ENCODE measurements at places on chromosomes 7 and 10.

DNA sequence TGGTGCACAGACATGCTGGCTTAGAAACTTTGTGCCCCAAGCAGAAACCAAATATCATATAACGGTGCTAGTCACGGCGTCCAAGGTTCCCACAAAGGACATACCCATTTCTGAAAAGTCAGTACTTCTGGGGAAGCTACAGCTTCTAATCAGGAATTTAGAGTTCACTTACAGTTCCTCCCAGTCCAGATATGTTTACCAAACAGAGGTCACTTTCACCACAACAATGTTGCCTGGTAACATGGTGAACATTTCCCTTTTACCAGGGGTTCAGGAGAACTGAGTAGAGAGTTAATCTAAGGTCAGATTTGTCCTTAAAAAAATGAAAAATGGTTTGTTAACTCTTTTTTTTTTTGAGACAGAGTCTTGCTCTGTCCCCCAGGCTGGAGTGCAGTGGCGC is 265.9 kb upstream of the MKLN1 start:
- DNase-seq: no peak

GRCh38 chr7:55439627-55440026 is 74.5 kb downstream of the LANCL2 start:
- DNase-seq: no peak

GRCh38 chr7:129110258-129110981 is 34.1 kb upstream of the TSPAN33 start:
- no peak for DNase-seq

- no peak for DNase-seq
Measured at GRCh38 chr10:70621503-70622078, 19.1 kb upstream of the PRF1 start.

- DNase-seq: peak; percentile 45
Measured at GRCh38 chr10:3774814-3775695, 10.0 kb downstream of the KLF6 start.

DNA sequence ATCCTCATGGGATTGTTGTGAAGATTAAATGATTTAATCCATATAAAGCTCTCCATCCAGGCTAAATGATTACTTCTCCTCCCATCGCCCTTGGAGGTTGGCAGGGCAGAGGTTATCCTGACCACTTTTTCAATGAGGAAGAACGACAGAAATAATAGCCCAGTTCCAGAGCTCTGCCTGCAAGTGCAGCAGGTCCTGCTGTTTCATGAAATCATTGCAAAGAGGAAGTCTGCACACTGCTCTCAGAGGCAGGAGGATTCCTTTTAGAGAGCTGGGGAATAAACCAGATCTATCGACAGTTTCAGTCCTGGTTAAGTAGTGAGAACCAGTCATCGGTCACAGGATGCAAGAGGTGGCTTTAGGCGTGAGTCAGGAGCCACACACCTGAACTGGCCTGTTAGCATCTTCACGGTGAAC is 25.0 kb upstream of the CDH23 start:
- DNase-seq: no peak

- no peak for DNase-seq
Measured at GRCh38 chr10:122555442-122555841, 5.1 kb upstream of the DMBT1 start.

DNA sequence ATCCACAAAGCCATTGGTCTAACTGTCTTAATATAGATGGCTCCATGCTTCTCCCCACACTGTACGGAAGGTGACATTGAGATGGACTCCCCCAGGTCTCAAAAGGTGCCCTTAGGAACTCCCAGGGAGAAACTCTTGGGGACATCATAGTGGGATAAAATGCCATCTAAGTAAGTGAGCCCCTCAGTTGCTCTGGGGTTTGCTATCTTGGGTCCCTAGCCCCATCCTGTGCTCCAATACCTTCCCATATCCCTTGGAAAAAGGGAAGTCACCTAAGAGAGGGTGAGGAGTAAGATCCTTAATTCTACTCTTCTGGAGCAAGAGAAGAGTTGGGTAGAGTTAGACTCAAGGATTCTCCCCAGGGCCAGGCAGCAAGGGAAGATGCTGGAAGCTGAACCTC is 7.9 kb downstream of the PRRT4 start:
- no peak for DNase-seq

- DNase-seq: no peak
Measured at GRCh38 chr10:132705173-132705572, 80.8 kb downstream of the NKX6-2 start.

DNA sequence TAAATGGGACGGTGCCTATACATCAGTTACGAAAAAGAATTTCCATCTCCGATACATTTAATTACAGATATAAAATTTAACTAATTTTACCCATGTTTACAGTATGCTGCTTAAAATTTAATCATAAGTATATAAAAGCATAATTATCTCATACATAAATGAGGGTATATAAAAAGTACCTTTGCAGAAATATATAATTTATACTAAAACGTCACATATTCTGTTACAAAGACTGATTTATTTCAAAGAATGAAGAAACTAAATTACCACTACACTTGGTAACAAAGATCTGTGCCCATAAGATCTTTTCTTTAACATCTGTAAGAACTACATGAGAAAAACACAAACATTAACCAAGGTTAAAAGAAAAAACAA is 2.8 kb downstream of the DOCK4 start:
- no peak for DNase-seq

GRCh38 chr7:147296986-147297385 is 1180.4 kb downstream of the CNTNAP2 start:
- DNase-seq: no peak

DNA sequence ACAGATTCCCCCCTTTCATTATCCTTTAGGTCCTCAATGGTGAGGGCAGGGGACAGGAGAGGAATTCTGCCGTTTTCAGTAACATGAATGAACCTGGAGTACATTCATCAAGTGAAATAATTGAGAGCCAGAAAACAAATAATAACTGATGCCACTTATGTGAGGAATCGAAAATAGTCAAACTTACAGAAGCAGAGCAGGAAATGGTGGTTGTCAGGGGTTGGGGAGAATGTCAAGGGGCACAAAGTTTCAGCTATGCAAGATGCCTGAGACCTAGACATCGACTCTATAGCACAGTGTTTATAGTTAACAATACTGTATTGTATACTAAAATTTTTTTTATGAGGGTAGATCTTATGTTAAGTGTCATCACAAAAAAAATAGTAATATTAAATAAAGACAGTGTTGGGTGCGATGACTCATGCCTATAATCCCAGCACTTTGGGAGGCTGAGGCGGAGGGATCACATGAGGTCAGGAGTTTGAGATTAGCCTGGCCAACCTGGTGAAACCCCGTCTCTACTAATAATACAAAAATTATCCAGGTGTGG is 1219.8 kb downstream of the GATA3 start:
- no peak for DNase-seq

GRCh38 chr7:1944619-1945210 is 274.6 kb downstream of the ELFN1 start:
- no peak for DNase-seq

GRCh38 chr10:47412869-47413268 is 28.8 kb upstream of the ZNF488 start:
- no peak for DNase-seq

GRCh38 chr7:28137463-28137862 is 43.1 kb downstream of the JAZF1 start:
- no peak for DNase-seq

DNA sequence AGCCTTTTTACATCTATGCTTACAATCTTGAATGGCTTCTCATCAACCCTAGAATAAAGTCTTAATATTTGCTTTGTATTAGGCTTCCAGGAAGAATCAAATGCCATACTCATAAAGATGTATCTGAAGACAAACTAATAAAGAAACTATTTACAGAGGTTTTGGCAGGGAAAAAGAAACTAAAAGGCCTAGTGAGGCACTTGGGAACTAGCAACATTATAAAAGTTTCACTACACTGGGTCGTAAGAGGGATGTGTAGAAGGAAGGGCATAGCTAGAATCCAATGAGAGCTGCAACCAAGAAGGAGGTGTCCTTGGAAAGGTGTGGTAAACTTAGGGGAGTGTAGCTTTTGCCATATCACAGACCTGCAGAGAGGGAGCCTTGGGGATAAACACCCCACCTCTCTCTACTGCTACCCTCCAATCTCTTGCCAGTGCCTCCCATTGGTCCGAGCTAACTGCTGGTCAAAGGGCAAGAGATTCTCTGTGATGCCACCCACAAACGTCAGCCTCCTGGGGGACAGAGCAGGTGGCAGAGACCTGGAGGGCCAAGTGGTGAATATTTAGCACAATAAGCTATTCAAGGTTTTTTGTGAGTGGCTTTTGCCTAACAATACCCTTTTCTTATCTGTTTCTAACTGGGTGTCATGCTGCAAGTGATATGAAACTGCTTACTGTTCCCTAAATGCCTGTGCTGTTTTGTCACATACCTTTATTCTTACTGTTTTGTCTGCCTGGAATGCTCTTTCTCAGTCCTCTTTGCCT is 60.7 kb downstream of the CPED1 start:
- DNase-seq: no peak

- no peak for DNase-seq
Measured at GRCh38 chr7:69177461-69177861, 420.8 kb upstream of the AUTS2 start.

DNA sequence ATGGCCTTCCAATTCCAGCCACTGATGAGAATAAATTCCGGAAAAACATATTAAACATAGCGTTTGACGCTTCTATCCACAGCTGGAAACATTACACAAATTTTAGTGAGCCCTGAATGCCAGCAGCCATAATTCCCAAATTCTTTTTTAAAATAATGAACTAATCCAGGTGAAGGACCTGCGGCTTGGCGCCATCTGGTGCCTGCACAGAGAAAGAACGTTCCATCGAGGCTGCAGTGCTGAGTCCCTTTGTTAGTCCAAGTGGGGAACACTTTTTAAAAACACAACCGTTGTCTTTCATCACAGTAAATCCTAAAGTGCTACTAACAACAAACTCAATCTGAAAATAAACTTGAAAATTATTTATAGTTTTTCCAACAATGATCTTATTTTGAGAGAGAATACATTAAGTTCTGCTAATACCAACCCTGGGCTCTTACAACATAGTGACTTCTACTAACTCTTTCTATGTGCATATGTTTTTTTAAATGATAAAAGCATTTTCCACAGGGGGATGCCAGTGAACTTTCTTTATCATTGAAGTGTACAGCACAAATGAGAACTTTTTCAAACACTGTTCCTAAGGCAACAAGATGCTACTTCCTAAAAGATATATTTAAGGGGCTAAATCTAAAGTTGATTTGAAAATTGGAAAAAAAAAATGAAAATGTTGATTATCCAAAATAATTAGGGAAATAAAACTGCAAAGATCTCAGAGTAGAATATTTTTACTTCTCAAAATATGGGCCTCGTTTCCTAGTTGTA is 166.9 kb upstream of the RNF32 start:
- DNase-seq: no peak

DNA sequence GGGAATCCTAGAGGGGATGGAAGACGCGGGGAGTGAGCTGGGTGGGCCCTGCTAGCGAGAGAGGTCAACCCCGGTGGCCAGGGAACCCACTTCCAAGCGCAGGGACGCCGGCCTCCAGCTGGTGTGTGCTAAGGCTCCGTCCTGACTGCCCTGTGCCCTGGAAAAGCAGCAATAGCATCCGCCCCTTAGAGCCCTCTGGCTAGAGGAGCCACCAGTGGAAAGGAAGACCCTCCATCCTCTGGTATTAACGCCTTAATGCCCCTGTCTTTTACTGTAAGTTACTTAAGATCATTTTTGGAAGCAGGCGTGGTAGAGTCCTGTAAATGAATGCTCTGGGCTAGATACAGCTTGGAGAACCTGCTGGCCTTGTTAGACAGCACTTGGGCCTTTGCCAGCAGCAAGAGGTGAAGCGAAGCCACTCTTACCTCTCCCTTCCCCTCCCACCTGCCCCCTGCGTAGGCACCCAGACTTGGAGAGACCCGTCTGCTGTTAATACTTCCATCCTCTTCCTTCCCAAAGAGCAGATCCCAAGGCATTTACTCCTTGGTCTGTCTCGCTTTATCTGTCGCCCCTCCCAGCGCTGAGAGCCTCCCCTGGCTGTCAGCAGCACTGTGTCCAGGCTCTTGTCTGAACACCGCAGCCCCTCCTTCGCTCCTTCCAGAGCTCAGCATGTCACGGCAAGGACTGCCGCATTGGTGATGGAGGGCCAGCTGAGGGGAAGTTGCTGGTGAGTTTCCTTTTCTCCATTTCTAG is 4.6 kb downstream of the REPIN1 start:
- no peak for DNase-seq

- no peak for DNase-seq
Measured at GRCh38 chr10:59976909-59977308, 70.6 kb upstream of the CCDC6 start.

GRCh38 chr7:101985903-101986734 is 168.7 kb downstream of the CUX1 start:
- no peak for DNase-seq

DNA sequence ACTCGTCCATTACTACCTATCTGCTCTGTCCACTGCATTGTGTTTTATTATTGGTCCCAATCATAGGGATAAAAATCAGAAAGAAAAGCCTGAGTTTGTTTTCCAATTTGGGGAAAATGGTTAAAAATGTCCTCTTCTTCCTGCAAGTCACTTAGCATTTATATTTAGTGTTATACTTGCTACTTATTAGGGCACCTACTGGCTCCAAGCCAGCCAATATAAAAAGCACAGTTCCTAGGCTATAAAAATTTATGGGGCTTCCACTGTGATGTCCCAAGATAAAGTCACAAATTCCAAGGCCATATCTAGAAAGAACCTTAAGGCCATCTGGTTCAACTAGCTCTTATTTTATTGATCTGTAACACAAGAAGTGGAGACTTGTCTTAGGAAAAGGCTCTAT is 3.2 kb downstream of the SLC35B4 start:
- DNase-seq: no peak

DNA sequence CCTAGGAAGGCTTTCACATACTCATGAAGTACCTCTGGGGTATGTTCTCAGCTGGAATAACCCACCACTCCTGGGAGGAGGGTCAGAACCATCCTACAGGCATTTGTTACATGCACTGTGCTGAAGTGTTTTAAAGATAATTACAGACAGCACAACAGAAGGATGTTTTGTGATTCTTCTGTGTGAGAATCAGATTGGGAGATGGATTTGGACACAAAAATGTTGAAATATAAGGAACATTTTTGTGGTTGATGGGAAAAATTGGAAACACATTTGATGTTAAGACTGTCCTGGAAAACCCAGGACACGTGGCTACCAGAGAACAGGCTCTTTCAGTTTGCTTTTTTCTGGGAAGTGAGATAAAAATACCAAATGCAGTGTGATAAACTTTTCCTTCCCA is 61.4 kb downstream of the BICC1 start:
- no peak for DNase-seq

DNA sequence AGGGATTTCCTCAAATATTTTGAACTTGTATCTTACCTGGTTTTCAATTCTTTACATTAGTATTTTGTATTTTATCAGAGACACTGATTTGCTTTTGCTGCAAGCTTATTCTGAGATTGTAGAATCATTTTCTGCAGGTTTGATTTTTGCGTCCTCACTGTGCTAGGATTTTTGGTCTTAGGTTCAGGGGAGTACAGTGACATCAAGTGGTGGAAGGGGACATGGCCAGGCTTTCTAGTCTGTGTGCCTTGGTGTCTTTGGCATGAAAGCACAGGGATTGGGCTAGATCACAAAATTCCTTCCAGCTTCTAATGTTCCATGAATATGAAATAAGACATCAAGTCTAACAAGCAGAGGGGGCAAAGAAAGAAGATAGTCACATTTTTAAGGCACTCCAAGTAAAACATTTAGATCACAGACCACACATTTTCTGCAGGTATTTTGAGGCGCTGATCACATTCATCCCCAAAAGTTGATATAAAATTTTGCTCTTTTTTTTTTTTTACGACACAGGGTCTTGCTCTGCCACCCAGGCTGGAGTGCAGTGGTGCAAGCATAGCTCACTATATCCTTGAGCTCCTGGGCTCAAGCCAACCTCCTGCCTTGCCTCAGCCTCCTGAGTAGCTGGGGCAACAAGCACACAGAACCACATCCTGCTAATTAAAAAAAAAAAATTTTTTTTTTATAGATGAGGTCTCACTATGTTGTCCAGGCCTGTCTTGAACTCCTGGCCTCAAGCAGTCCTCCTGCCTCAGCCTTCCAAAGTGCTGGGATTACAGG is 124.4 kb downstream of the PON1 start:
- DNase-seq: peak; percentile 79

Measured in right hindlimb (tissue), 1 donor.